ENCODE measurements at places on chromosomes 3 and 15.

- no peak for DNase-seq
These were observed 213.7 kb downstream of the ALCAM start for GRCh38 chr3:105580296-105580965.

DNA sequence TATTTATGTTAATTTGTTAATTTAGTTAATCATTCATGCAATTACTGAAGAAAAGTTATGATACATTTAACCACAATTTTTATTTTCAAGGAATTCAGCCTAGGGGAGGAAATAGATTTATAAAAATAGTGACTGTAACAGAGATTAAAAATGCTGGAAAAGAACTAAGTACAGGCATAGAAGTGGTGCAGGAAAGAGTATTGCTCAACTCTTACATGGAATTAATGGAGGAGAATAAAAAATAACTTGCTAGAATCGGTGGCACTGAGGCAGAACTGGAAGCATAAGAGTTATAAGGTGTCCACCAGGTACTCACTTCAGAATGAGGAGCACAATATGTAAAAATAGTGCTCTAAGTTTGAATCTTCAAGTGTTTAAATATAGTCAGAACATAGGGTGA, 13.5 kb upstream of the OR5AC2 start:
- no peak for DNase-seq

DNA sequence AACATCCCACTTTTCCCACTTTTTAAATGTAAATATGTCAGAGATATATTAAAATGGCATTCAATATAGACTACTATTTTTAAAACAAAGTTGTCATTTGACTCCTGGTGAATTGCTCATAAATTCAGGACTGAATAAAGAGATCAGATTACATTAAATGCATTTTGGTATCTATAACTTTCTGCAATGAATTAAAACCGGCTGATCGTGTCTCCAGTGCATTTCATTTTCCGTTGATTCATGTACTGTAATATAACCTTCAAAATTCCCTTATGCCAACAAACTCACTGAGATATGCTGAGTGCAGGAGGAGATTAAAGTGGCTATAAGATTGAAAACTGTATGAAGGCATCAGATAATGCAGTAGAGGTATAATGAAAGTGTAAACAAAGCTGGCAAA, 361.1 kb upstream of the CDIN1 start:
- DNase-seq, result no peak

GRCh38 chr3:43892061-43892460, 201.3 kb downstream of the ABHD5 start:
- DNase-seq, result no peak
